ENCODE measurements at places on chromosomes 4 and X. TPM values are rescaled to one million over a fixed set of nuclear protein-coding genes. Genes with fewer than 3 reads are reported as not detected.

GRCh38 chr4:145108128-145108527 is 10.0 kb downstream of the ABCE1 start:
- no peaks in the 10 kb centered on the region for H3K4me1 ChIP-seq
- H3K4me3 ChIP-seq, result no peak overlapping the region
- DNase-seq, result no peak
- H3K27me3 ChIP-seq, result no peaks in the 10 kb centered on the region

- no peak overlapping the region for H3K4me3 ChIP-seq
- no peaks in the 10 kb centered on the region for H3K4me1 ChIP-seq
- no peak for DNase-seq
- no peaks in the 10 kb centered on the region for H3K36me3 ChIP-seq
Observed at GRCh38 chr4:101807351-101807750, 16.8 kb downstream of the BANK1 start.

GRCh38 chr4:153146031-153146430 is 58.2 kb upstream of the TRIM2 start:
- no peak overlapping the region for H3K27ac ChIP-seq
- no peaks in the 10 kb centered on the region for H3K36me3 ChIP-seq
- H3K4me3 ChIP-seq, result no peak overlapping the region
- no peaks in the 10 kb centered on the region for H3K27me3 ChIP-seq
- peaks cover 13% of the 10 kb centered on the region for H3K4me1 ChIP-seq

DNA sequence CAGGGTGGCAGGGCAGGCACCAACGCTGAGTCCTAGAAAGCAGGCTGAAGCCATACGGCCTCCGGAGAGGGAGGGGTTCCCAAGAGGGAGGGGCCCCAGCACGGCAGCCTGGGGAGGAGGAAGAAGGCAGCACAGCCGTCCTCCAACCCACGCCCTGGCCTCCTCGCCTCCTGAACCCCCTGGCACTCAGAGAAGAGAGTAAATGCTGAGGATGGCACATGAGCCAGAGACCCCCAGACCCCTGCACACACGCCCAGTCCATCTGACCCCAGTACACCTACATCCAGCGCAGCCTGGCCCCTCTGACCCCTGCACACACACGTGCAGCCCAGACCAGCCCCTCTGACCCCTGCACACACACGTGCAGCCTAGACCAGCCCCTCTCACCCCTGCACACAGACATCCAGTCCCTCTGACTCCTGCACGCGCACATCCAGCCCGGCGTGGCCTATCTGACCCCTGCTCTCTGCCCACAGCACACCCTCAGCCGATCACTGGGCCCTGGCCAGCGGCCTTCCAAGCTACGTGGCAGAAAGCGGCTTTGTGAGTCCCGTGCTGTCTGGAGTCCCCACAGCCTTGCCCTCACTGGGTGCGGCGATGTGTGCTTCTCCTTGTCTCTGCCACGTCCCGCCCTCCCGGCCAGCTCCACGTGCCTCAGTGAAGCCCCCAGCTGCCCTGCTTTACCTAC is 18.5 kb downstream of the ATP5ME start:
- no peaks in the 10 kb centered on the region for H3K4me1 ChIP-seq
- no peak overlapping the region for H3K4me3 ChIP-seq
- H3K27ac ChIP-seq, result no peak overlapping the region

GRCh38 chr4:6499238-6499600 is 26.8 kb upstream of the PPP2R2C start:
- H3K27ac ChIP-seq, result no peak overlapping the region
- no peaks in the 10 kb centered on the region for H3K4me1 ChIP-seq
- H3K4me3 ChIP-seq, result no peak overlapping the region
- DNase-seq, result no peak

- no peaks in the 10 kb centered on the region for H3K36me3 ChIP-seq
- H3K4me3 ChIP-seq, result no peak overlapping the region
- no peak for DNase-seq
- peaks cover 9% of the 10 kb centered on the region for H3K4me1 ChIP-seq
- no peak overlapping the region for H3K27ac ChIP-seq
Observed at GRCh38 chr4:8132400-8132799, 26.2 kb downstream of the ABLIM2 start.

GRCh38 chr4:109735566-109736365 is 5.9 kb upstream of the PLA2G12A start:
- no peak overlapping the region for H3K27ac ChIP-seq
- DNase-seq, result no peak
- H3K4me3 ChIP-seq, result no peak overlapping the region
- no peaks in the 10 kb centered on the region for H3K4me1 ChIP-seq

DNA sequence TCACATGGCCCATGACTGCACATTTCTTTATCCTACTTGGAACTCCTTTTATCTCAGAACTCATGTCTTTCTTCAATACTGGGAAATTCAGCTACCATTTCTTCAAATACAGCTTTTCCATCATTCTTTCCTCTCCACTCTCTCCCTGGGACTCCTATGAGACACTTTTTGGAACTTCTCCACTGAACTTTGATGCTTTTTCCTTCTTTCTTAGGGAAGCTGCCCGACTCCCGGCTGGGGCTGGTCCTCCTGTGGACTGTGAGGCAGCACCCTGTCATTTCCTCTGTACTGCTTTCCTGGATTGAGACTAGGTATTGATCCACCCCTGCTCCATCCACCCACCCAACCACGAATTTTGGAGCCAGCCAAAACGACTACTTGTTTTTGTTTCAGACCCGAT is 40.0 kb downstream of the ZFYVE28 start:
- no peak overlapping the region for H3K4me3 ChIP-seq
- DNase-seq, result no peak
- H3K27me3 ChIP-seq, result no peaks in the 10 kb centered on the region

GRCh38 chr4:109764789-109765402 is 35.0 kb upstream of the PLA2G12A start:
- no peaks in the 10 kb centered on the region for H3K36me3 ChIP-seq
- DNase-seq, result no peak
- no peak overlapping the region for H3K27ac ChIP-seq
- no peak overlapping the region for H3K4me3 ChIP-seq
- 0 out of 2 replicates have a peak, but pooled peaks cover 3% of the 10 kb centered on the region for H3K27me3 ChIP-seq
- no peaks in the 10 kb centered on the region for H3K4me1 ChIP-seq

DNA sequence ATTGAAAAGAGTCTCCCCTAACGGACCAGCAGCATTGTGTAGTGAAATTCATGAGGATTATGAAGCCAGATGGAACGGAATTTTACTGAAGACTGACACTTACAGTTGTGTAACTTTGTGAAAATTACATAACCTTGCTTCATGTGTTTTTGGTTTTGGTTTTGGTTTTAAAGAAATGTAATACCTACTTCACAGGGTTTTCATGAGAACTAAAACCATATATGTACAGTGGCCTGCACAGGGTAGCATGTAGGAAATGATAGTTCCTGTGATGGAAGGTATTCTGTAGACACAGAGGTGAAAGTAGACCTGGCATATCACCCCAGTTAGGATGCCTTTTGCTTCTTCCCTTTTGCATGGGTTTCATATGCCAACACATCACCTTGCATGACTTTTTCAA is 247.0 kb downstream of the BANK1 start:
- H3K4me1 ChIP-seq, result no peaks in the 10 kb centered on the region
- no peak overlapping the region for H3K4me3 ChIP-seq
- no peak for DNase-seq
- H3K27ac ChIP-seq, result no peak overlapping the region
- H3K27me3 ChIP-seq, result no peaks in the 10 kb centered on the region

GRCh38 chr4:127400276-127400675 is 232.5 kb upstream of the INTU start:
- no peak overlapping the region for H3K4me3 ChIP-seq
- H3K27ac ChIP-seq, result no peak overlapping the region
- no peak for DNase-seq
- no peaks in the 10 kb centered on the region for H3K27me3 ChIP-seq
- H3K36me3 ChIP-seq, result no peaks in the 10 kb centered on the region

Gene PITX2
- 8.3 TPM for total RNA-seq

Gene ZRSR2
- total RNA-seq, result 4.6 TPM

Gene ODAPH
- not detected for total RNA-seq

Gene MGAT4D
- not detected for total RNA-seq

Gene TLR1
- 1.4 TPM for total RNA-seq

Gene NUDT6
- total RNA-seq, result 9.0 TPM

Gene AMOT
- 7.7 TPM for total RNA-seq

Measured in HCT116 (cell line).